Fibroblast of lung (primary cell): ENCODE measurements at places on chromosomes 6 and 20. TPM values are rescaled to one million over a fixed set of nuclear protein-coding genes. Genes with fewer than 3 reads are reported as not detected.

CST4 gene
- total RNA-seq, result 0.17 TPM in 1 of 2 replicates, not detected in the other

ULBP1 gene
- 0.26 and 0.83 TPM in 2 replicates for total RNA-seq

DNA sequence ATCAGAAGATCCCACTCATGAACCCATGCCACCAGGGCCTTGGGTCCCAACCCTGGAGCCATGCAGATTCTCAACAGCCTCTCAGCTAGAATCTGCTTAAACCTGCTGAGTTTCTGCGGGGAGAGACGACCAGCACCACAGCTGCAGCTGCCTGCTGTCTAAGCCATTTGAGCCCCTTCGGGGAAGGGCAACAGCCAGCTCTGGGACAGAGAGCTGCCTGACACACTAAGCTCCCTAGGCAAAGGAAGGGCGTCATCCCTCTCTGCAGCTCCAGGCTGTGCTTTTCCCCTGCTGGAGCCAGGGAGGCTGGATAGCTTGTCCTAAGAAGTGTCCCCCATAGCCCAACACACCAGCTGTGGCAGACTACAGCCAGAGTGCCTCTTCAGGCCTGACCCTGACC lies 182.5 kb downstream of the OTOR start:
- DNase-seq, result no peak
- no peaks in the 10 kb centered on the region for H3K4me1 ChIP-seq
- no peak overlapping the region for H3K4me3 ChIP-seq
- no peaks in the 10 kb centered on the region for H3K36me3 ChIP-seq

RNF39 gene
- not detected in 2 replicates for total RNA-seq
